ENCODE measurements at places on chromosomes 5 and 9.
A peak's percentile ranks its signal among the peaks of the same experiment; 100 is the strongest.

DNA sequence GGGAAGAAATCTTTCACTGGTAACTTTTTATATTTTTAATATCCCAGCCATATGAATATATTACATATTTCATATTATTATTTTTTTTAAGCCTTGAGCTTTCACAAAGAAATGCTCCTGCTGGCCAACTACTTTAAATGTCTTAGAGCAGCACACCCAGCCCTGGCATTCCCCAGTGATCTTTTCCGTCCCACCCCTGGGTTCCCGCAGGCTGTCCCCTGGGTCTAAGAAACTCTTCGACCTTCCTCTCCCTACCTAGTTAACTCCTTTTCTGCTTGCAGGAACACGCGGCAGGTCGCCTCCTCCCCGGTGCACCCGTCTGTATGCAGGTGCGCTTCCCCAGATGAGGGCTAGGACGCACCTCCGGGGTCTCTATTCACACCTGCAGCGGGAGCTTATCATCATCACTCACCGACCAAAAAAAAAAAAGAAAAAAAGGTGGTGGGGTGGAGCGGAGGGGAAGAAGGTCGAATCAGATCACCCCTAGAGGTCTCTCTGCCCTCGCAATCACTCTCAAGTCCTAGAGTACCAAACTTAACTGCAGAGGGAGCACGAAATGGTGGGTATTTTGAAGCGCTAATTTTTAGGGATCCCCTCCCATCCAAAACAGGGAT, 696 bp downstream of the ZFP62 start:
- no peak for DNase-seq

GRCh38 chr5:35227720-35228119, 2.6 kb downstream of the PRLR start:
- no peak for DNase-seq

- no peak for DNase-seq
Measured at GRCh38 chr5:96489532-96489931, 56.5 kb upstream of the PCSK1 start.

GRCh38 chr5:141001844-141002604, 35.7 kb downstream of the PCDHAC2 start:
- DNase-seq, result peak; percentile 26

- no peak for DNase-seq
Measured at GRCh38 chr5:68420476-68421344, 205.2 kb downstream of the PIK3R1 start.

Measured in retinal pigment epithelial cell (primary cell).